Diencephalon (tissue), 1 donor: ENCODE measurements at places on chromosomes 11 and 22. TPM values are rescaled to one million over a fixed set of nuclear protein-coding genes. Genes with fewer than 3 reads are reported as not detected.

Gene CST6
- not detected for total RNA-seq

Gene CECR2
- 6.0 TPM for total RNA-seq

Gene PHETA2
- 3.5 TPM for total RNA-seq

Gene TRIM29
- total RNA-seq = 0.46 TPM

Gene UPK2
- not detected for total RNA-seq

Gene CYB5R2
- 2.5 TPM for total RNA-seq

Gene SAA4
- not detected for total RNA-seq

Gene OR52N4
- total RNA-seq = not detected

Gene H19
- 9.5 TPM for total RNA-seq

Gene SYT12
- total RNA-seq = 6.0 TPM

Gene ANO1
- 0.23 TPM for total RNA-seq
